EH (cell line): ENCODE measurements at places on chromosomes 6 and 20.

DNA sequence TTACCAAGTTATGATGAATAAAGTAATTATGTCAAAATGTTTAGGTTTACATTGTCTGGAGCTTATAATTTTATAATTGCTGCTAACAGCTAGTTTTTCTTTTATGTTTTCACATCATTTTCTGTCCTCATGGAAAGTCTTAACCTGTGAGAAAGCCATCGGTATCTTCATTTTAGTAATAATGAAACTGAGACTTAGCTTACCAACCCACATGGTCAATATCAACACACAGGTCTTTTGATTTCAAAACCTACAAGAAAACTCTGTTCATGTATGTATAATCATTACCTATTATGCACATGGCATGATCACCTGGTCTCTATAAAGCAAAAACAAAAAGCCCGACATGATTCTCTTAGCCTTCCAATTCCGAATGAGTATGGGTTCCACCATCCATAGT, 61.9 kb downstream of the KCNQ5 start:
- no peak for DNase-seq

GRCh38 chr20:37095108-37095598, 644 bp downstream of the RBL1 start:
- peak; percentile 19 for DNase-seq

- peak; percentile 50 for DNase-seq
These were observed 171.2 kb upstream of the SUPT3H start for GRCh38 chr6:45548657-45549515.

DNA sequence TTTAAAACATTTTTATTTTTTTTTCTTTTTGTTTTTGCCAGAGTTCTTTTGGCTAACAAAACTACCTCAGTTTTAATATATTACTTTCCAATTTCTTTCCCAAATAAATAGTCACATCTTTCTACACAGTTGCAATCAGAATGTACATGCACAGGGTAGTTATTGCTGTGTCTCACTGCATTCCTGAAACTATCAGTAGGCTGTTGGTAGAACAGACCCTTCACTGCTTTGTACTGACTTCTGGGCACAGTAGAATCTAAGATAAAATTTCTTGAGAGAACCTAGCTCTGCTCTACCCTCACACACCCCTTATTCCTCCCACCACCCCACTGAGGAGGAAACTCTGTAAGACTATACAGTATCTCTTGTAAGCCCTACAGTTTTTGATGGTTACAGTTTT, 19.9 kb downstream of the TPX2 start:
- DNase-seq: no peak

- DNase-seq: no peak
These were observed 12.4 kb downstream of the TPMT start for GRCh38 chr6:18142591-18142861.

GRCh38 chr6:167317172-167317571, 7.7 kb upstream of the TTLL2 start:
- DNase-seq: no peak

GRCh38 chr6:111776236-111777221, 96.7 kb downstream of the FYN start:
- peak; percentile 11 for DNase-seq

- DNase-seq: peak; percentile 2
These were observed 291.7 kb downstream of the SLC35F1 start for GRCh38 chr6:118198746-118199145.

DNA sequence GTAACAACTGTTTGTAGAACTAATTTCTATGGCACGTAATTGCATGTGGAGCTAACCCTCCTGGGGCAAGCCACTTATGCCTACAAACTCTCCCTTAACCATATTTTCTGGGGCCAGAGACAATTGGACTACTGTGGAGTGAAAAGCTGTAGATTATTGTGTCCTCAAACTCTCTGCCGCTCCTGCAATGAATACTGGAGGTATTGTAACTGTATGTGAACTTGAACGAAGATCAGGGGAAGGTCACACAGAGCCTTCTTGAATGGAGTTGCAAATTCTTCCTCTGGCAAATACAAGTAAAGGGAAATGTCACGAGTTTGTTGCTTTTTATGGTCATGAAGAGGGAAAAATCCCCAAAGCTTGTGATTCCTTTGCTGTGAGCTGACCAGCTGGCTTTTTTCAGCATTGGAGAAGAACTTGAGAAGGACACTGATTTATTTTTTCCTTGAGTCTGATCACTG, 18.2 kb downstream of the AKAP12 start:
- peak; percentile 77 for DNase-seq

- DNase-seq: no peak
These were observed 2.2 kb upstream of the BPIFB1 start for GRCh38 chr20:33280775-33281174.

DNA sequence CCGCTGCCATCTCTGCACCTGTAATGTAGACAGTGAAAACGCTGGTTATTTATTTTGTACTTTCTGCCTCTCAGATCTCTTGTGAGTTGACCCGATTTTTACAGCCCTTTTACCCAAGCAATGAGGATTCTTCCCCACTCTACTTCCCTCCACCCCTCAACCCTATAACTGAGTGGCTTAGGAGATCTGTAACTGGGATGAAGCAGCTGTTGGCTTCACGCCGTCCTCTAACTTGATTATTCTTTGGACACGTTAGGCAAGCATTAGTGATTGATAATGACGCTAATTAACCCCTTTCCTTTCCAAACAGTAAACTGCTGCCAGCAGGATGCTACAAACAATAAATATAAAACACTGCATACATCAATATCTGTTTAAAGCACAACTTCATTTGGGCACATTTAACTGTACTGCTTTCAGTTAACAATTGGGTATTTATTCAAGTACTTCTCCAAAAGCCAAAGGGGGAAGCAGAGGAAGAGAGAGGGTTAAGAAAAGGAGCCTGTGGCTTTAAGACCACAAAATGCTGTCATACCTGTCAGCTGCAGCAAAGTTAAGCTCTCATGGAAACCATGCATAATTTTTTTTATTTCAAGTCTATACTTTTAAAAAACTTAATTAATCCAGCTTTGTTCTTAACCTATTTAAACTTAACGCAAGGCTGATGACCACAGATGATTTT, 21.2 kb downstream of the TFAP2A start:
- no peak for DNase-seq

DNA sequence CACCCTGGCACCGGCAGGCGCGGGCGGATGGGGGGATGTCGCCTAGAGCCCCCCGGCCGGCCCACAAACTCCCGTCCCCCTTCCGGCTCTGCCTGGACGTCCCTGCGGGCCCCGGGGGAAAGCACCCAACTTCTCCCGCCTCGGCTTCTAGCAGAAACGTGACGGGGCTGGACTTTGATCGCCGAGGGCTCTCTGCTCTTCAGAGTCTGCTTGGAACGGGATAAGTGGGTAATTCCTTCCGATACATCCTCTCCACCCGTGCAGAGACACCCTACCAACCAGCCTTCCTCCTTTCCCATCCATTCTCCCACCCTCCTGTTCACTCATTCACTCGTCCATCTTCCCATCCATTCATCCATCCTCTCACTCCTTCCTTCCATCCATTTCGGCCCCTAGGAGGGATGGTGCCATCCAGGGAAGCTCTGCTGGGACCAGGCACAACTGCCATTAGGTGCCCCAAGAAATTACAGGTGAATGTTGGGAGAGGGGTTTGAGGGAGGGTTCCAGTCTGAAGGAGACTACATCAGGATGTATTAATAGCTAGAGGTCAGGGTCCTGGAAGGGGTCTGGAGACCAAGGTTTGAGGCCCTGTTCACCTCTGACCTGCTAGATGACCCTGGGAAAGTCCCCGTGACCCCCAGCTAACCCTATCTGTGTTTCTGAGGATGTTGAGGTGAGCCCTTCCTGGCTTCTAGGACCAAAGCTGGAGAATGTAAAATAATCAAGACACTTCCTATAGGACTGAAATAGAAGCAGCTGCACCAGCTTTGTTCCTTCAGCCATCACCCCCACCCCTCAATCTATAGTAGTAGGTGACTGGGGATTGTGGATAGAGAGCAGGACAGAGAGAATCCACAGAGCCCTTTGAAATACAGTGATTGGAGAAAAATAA, 538 bp downstream of the TTLL9 start:
- DNase-seq: no peak

GRCh38 chr6:122400462-122401089, 1.1 kb downstream of the HSF2 start:
- peak; percentile 6 for DNase-seq

DNA sequence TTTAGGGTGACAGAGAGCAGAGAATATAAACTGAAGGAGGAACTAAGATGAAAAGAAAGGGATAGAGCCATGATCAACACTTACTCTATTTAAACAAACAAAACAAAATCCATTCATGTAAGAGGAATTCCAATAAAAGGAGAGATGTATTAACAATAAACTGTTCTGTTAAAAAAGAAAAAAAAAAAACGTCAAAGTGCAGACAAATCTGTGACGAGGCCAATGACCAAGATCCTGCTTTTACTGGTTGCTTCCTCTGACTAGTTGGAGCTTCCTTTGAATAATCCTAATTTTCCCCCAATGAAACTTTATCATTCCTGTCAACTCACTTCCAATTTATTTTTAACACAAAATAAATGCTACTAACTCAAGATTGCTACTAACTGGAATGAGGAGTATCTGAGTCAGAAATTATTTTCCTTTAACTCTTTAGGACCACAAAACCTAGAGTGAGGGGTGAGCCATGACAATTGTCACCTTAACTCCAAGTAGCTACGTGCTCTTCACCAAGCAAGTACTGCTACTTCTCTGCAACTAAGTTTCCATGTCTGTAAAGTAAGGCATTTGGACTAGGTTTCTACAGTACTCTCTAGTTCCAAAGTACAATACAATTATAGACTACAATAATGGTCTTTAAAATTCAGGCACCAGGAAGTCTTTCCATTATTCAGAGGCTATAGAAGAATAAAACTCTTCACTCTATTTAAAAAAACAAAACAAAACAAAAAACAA, 152.0 kb downstream of the PTPRK start:
- peak; percentile 64 for DNase-seq

- no peak for DNase-seq
These were observed 76.5 kb downstream of the SYNJ2 start for GRCh38 chr6:158058171-158058651.
